ENCODE measurements at places on chromosomes 11 and 22.

DNA sequence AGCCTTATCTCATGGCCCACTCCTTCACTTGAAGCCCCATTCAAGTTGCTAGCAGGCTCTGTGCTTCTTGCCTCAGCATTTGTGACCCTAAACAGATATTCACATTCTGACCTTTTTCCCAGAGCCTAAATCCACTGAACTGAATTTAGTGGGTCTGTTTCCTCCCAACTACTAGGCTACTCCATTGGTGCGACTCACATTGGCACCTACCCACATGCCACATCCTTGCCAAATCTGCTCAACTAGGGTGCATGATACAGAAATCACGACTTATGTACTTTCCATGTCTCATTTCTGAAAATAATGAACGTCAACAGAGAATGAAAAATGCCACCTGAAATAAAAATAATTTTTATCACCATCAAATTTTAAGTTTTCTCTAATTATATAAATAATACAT is 8.4 kb upstream of the MMP12 start:
- DNase-seq: no peak

GRCh38 chr22:36056980-36057379 is 28.4 kb upstream of the RBFOX2 start:
- DNase-seq: no peak

- no peak for DNase-seq
These were observed 121.5 kb upstream of the RCN1 start for GRCh38 chr11:31969359-31969702.

DNA sequence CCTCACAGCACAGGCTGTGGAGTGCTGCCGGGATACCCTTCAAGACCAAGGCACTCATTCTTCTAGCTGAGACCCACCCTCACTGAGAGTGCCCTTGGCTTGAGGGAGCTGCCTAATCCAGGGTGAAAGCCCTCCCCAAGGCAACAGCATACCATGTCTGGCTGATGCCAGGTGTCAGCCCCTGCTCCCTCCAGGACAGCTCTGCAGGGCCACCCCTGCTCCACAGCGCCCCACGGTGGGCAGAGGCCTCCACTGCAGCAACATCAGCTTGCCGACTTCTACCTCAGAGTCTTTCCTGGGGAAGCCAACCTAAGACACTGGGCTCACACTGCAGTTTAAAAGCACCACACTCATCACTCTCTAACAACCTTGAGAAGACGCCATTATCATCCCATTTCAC is 29.0 kb downstream of the TTLL1 start:
- DNase-seq: no peak

GRCh38 chr11:2229713-2230297 is 40.6 kb downstream of the ASCL2 start:
- DNase-seq: no peak
